ENCODE measurements at places on chromosomes 6 and 20.

DNA sequence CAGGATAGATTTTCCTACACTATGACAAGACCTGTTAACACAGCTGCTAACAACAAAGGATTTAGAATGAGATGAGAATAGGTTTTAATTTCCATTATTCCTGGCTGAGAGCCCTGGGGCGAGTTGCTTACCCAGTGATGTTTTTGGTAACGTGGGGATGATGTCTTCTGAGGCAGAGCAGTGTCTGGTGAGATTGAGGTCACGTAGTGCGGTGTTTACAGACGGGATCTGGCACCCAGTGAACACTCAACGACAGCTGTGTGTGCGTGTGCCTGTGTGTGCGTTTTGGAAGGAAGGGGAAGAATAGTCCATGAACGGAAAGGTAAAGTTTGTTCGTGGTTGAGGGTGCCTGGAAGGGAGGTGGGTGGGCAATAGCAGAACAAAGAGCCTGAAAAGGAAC, 384.7 kb downstream of the C6orf118 start:
- no peak for DNase-seq

DNA sequence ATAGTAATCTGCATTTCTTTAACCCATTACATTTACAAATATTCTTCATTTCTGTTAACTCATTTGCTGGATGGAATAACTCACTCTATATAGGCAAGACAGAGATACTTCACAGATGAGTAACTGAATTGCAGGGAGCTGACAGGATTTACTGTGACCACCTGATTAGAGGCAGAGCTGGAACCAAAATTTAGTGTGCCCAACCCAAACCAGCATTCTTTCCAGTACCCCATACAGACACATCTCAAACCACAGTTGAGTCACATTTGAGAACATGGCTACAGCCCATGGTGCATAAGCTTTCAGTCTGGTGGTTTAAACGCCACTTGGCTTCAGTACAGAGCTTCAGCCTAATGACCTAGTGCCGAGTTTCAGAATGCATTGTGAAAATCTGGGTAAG, 138.4 kb upstream of the TENT5A start:
- no peak for DNase-seq

DNA sequence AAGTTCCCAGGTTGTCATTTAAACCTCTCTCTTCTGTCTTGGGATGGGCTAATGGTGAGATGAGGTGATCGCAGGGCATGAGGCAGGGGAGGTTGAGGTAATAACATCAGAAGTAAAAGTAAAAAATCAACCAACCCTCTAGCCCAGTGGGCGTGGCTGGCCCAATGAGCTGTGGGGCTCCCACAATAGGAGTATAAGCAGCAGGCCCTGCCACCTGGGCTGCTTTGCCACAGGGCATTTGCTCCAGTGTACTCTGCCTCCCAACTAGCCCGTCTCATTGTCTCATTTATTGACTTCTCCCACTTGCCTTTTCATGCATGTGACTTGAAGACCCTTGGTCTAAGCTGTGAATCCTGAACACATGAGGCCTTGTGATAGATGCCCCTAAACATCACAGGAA, 62.8 kb downstream of the PHACTR3 start:
- DNase-seq, result no peak

DNA sequence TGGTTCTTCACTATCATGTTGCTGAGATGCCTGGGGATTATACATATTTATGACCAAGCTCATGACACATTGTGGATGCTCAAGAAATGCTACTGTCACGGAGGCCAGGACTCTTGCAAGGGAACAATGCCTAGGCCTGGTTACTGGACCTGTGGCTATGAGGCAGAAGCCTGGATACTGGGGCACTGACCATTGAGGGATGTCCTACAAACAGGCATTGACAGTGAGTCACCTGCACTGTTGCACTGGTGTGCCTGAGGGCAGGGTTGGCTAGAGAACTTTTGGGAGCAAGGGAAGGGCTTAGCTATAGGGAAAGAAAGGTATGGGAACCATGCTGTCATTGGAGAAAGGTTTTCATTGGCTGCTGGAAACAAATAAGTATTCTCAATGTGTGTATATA, 313.1 kb upstream of the SUPT3H start:
- no peak for DNase-seq

DNA sequence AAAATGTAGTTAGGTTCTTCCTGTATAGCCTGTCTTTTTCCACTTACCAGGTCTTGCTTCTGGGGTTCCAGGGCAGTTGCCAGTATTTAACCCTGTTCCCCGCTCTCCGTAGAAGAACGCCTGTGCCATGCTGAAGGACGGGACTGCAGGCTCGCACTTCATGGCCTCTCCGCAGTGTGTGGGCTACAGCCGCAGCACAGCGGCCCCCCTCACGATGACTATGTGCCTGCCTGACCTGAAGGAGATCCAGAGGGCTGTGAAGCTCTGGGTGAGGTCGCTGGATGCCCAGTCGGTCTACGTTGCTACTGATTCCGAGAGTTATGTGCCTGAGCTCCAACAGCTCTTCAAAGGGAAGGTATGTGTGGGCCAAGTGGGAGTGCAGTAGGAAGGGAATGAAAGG, 23.0 kb downstream of the POFUT1 start:
- DNase-seq, result no peak

- DNase-seq, result no peak
These were observed 29.1 kb downstream of the TRAM2 start for GRCh38 chr6:52547647-52548352.

- DNase-seq, result no peak
These were observed 529.6 kb downstream of the ADGRB3 start for GRCh38 chr6:69164564-69165229.

DNA sequence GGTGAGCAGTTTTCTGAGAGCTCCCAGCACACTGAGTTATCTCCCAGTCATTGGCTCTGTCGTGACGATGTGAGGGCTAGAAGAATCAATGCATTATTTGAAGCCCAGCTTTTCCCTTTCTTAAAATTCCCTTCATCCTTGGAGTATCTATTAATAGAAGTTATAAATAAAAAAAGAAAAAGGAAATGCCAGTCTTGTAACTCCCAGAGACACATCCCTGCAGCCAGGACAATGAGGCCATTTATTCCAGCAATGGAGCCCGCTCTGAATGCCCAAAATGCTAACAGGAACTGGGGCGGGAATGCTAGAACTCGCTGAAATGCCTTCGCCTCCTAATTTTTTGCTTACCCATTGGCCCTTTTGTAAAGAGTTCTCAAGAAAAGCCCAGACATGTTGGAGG, 305.8 kb downstream of the TFAP2C start:
- DNase-seq, result no peak

DNA sequence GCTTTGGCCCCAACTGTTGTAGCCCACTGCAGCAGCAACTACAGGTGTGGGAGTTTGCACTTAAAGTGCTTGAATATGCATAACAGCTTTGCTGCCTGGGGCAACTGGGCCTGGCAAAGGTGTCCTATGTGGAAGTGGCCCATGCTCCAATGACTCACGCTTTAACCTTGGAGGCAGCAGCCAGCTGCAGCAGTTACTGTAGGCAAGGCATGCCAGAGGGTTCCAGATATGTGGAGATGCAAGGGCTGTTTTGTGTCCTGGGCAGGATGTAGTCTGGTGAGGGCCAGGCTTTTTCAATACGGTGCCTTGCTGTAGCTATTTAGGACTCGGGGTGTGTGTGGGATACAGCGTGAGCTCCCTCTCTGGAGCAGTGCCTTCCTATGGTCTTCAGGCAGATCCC, 150.3 kb downstream of the NKAIN2 start:
- no peak for DNase-seq

DNA sequence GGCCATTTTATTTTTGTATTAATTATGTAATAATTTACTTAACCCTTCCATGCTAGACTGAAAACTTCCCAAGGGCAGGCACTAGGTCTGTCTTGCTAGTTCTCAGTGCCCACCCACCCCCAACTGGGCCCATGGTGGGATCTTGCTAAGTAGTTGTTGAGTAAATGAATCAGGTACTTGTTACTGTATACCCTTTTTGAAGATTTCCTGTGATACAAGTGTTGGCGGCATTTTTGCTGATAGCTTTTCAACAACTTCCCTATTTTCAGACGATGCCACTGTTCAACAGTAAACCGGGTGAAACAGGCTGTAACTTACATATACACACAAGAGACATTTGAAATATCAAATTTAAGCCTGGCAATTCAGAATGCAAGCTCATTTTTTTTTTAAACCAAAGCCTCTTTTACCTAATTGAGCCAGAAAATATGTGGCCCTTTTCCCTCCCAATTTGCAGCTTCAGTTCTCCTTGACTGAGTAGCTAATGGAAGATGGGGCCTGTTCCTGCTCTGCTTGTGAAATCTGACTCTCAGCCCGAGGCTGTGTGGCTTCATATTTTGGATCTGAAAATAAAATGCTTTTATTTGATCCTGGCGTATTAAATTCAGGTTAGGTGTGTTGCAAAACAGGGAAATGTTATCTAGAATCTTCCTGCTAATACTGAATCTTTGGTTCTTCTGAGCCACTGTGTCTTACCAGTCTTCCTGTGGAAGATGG, 288.3 kb downstream of the NRN1 start:
- no peak for DNase-seq

GRCh38 chr20:44596010-44596409, 13.6 kb downstream of the PKIG start:
- no peak for DNase-seq

GRCh38 chr6:169534039-169534421, 167.8 kb downstream of the WDR27 start:
- no peak for DNase-seq

DNA sequence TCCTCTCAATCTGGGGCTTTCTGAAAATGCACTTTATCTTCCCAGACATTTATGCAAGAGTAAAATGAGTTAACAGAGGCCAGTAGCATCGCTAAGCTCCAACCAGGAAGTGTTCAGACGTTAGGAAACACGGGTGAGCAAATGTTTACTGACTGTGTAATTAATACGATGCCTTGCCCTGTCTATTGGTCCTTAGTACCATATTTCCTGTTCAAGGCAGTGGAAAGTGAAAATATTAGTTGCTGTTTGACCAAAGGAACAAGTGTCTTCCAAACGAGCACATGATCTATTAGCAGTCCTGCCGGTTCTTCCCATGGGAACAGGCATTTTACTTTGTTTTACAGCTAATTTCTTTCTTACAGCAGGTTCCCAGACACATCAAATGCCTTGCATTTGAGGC, 311.1 kb upstream of the JAG1 start:
- DNase-seq, result no peak

DNA sequence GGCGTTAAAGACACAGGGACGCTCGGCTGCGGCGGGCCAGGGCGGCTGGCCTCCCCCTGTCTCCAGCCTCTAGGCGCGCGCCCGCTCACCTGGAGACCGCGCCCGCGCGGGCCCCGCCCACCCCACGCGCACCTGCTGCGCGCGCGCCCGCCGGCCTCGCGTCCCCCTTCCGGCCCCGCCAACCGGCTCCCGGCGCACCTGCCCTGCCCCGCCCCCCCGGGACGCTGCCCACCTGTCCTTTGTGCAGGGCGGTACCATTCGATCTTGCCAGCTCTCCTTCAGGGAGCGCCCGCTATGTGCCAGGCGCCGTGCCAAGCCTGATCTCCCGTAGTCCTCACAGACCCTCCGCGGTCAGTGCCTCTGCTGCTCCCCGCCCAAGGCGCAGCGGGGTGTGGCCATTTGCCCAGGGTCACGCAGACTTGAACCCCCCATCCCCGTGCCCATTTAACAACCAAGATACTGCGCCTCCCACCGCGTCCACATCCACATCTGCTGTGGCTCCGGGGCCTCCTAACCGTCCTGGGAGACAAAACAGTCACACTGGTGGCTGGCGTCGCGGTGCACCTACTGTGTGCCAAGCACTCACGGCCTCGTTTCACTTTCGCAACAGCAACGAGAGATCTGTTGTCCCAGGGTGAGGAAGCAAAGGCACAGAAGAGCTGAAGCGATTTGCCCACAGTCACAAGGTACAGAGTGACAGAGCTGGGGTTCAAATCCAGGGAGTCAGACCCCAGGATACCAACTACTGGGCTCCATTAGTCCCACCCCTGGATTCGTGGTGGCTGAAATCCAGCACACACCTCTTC, 48.1 kb downstream of the NOL4L start:
- peak; percentile 43 for DNase-seq

- DNase-seq, result no peak
These were observed 158.6 kb downstream of the RNF144B start for GRCh38 chr6:18545726-18546125.

- DNase-seq, result no peak
These were observed 3.8 kb downstream of the SOX12 start for GRCh38 chr20:328975-329695.

- DNase-seq, result peak; percentile 41
These were observed 106.5 kb upstream of the LAMP5 start for GRCh38 chr20:9407805-9408421.

- no peak for DNase-seq
These were observed 3.4 kb upstream of the THBD start for GRCh38 chr20:23052904-23053303.

GRCh38 chr6:104484626-104485025, 375.1 kb downstream of the HACE1 start:
- DNase-seq, result no peak

DNA sequence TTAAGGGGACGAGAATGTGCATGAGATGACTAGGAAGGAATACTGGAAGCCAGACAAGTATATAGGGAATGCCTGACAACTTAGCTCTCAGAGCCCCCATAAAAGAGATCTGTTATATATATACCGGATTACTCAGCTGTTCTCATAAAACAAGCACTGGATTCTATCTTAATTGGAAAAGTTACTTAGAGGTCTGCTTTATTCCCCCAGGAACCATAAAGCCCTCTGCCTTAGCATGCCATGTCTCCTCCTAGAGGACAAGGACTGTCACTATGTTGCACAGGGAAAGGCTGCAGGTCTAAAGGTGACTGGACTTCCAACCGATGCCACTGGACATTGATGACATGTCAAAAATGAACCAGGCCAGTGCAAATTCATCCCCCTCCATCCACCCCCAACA, 6.4 kb downstream of the EXOC2 start:
- DNase-seq, result no peak

GRCh38 chr6:147578159-147578558, 69.7 kb downstream of the SAMD5 start:
- DNase-seq, result no peak

GRCh38 chr20:60206259-60206658, 248.0 kb downstream of the CDH26 start:
- no peak for DNase-seq

GRCh38 chr20:46558511-46558959, 8.1 kb upstream of the OCSTAMP start:
- peak; percentile 79 for DNase-seq

GRCh38 chr6:141988954-141989705, 143.6 kb upstream of the GJE1 start:
- peak; percentile 17 for DNase-seq

DNA sequence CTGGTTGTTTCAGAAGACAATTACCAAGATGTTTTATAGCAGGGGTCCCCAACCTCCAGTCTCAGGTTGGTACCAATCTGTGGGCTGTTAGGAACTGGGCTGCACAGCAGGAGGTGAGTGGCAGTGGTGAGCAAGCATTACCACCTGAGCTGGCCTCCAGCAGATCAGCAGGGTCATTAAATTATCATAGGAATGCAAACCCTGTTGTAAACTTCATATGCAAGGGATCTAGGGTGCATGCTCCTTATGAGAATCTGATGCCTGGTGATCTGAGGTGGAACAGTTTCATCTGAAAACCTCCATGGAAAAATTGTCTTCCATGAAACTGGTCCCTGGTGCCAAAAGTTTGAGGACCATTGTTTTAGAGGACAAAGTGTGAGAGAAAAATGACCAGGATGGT, 240.6 kb downstream of the GRM1 start:
- DNase-seq, result no peak

- DNase-seq, result no peak
These were observed 67.8 kb upstream of the EDN3 start for GRCh38 chr20:59232618-59233017.

Measured in stimulated activated CD4-positive, alpha-beta T cell treated with anti-CD3 and anti-CD28 coated beads, Interleukin-1b, Interleukin-23, amount 100 ng/mL, for 48 hours (primary cell).